ENCODE measurements at places on chromosomes 2 and 18.
A peak's percentile ranks its signal among the peaks of the same experiment; 100 is the strongest.

DNA sequence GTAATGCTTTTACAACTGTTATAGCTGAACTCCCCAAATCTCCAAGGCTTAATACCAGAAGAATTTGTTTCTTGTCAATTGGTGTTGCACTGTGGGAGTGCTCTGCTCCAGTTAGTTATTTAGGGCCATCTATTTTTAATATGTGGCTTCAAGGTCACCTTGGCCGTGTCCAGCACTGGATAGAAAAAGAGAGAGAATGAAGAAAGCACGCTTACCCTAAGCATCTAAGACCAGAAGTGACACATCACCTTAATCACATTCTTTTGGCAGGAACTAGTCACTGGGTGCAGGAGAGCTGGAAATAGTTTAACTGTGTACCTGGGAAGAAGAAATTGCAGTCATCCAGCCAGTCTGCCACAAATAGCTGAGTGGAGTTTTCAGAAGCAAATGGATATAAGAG, 78.8 kb downstream of the VWC2L start:
- no peak for DNase-seq

DNA sequence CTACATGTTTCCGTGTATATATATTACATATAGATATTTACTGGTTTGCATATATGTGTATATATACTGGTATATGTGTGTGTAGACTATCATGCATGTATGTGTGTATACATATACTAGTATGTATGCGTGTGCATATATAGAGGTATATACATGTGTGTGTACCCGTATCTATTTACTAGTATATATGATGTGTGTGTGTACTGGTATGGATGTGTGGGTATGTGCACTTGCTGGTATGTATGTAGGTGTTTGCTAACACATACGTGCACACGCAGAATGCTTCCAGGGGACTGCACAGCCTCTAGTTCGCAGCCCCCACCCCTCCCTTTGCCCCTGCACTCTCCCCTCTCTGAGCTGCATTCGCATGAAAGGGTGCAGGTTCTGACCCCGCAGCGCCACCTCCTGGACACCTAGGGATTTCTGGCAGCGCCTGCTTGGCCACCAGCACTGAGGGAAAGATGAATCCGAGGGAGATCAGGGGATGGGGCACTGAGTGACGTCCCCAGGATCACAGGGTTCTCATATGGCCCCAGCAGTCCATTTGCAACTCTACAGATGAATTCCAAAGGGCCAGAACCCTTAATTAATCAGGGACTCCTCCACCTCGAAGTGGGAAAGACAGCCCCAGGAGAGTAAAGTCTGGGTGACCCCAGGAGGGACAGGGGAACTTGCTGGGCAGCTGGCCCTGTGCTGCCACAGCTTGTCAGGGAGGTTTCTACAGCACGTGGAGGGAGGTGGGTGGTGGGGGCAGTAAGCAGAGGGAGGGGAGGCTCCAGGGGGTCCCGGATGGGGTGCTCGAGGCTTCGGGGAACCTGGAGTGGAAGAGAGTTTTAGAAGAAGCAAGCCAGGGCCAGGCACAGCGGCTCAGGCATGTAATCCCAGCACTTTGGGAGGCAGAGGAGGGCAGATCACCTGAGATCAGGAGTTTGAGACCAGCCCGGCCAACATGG, 66.8 kb upstream of the ASAP2 start:
- DNase-seq = no peak

GRCh38 chr2:55157474-55157884, 74.6 kb downstream of the CLHC1 start:
- DNase-seq = no peak

DNA sequence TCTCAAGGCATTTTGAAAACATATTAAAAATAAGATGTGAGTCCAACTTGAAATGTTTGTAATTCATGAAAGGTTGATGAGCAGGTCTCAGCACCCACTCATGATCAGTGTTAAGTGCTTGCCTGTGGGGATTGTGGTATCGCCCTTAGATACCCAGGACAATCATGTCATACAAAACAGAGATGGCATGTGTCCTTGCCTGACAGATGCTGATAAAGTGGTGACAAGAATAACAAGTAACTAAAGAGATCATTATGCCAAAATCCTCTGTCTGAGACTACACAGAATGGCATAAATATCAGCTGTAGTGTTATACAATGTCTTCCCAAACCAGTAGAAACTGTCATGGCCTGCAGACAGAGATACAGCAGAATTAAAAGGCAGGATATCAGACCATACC, 930.3 kb downstream of the SUCLG1 start:
- peak; percentile 17 for DNase-seq

DNA sequence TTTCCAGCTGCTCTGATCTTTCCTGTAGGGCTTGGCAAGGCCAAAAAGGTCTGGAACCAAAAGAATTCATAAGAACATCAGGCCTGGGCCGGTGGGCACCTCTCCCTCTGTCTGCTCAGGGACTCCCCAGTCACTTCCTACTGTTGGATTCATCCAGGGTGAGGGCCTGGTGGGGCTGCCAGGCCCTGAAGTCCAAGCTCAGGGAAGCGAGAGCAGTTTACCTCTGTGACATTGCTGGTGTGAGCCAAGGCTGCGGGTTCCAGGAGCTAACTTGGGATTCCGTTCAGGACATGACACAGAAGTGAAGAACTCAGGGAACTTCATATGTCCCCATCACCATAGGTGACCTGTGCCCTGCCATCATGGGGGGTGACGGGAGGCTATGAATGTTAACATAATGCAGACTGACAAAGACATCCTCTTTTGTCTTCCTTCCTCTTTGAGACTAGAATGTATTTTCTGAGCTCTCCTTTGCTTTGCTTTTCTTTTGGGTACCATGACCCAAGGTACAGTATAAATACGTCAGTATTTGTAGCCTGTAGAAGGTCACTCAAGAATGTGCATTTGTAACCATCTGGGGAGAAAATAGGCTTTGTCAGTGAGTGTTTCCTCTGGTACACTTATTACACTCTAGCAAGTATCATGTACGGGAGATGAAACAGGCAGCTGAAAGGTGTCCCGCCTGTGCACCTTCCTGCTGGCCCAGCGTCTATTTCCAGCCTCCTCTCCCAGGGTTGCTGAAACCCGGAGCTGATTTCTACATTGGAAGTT, 130.5 kb upstream of the SLC1A4 start:
- DNase-seq = no peak

GRCh38 chr18:60146220-60146960, 226.2 kb downstream of the MC4R start:
- DNase-seq = no peak

- DNase-seq = no peak
Observed at GRCh38 chr2:232076736-232077135, 115.2 kb downstream of the DIS3L2 start.

GRCh38 chr2:237931205-237931721, 35.6 kb upstream of the UBE2F start:
- DNase-seq = no peak

GRCh38 chr2:131032393-131032836, 60.8 kb downstream of the FAM168B start:
- DNase-seq = no peak

DNA sequence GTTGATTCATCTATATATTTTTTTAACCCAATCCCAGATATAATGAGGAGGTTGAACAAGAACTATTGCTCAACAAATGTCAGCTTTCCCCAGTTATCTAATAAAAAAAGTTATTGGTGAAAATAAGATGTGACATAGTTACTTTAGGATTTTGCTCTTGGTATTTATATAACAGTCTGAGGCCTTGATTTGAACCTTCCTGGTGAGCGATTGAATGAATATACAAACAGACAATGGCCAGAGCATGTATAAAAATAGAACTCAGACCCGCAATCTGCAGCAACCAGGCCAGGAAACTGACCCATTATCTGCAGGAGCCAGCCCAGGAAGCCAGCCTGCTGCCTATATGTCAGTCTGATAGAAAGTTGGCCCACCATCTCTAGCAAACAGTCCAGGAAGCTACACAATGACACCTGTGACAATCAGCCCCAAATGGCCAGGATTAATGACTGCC, 81.6 kb downstream of the HS6ST1 start:
- no peak for DNase-seq

DNA sequence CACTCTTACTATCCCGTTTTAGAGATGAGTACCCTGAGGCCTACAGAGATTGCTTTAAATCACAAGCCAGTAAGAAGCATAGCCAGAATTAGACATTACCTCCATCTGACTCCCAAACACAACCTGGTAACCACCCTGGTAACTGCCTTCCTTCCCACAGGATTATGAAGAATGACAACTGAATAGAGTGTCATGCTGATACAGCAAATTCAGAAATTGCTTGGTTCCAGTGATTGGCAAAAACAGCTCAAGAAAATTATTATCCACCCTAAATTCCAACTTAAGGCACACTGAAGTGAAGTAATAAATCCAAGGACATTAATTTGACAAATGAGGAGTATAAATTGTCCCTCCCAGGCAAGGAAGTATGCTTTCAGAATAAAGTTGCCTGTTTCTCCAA, 195.8 kb upstream of the RBMS1 start:
- no peak for DNase-seq

DNA sequence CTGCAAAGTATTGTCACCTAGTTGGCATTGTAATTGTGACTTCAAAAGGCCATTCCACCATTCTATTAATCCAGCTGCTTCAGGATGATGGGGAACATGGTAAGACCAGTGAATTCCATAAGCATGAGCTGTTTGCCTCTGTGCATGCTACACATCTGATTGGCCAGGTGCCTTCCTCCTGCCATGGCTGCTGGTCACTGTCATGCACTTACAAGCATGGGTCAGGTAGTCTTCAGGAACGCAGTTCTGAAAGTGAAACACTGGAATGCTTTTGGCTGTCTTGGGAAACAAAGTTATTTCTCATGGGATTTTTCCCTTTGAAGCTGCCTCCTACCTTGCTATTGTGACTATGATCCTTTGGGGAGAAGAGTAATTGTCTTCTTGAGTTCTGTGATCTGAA, 267.6 kb downstream of the GBX2 start:
- no peak for DNase-seq

DNA sequence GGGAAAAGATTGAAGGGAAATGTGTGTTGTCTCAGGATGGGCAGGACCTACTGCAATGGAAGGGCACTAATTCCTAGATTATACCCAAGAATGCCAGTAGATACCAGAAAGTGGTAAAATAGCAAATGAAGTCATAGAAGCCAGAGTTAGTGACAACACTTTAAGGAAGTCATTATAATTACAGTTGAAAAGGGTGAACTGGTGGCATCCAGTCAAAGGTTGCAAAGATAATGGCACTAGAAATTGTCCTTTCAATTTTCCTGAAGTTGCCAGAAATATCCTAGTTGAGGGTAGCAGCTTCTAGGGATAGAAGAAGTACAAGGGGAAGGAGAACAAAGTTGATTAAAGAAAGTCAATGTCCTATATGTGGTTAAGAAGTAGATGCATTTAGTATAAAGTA, 68.8 kb upstream of the GLS start:
- DNase-seq = no peak

DNA sequence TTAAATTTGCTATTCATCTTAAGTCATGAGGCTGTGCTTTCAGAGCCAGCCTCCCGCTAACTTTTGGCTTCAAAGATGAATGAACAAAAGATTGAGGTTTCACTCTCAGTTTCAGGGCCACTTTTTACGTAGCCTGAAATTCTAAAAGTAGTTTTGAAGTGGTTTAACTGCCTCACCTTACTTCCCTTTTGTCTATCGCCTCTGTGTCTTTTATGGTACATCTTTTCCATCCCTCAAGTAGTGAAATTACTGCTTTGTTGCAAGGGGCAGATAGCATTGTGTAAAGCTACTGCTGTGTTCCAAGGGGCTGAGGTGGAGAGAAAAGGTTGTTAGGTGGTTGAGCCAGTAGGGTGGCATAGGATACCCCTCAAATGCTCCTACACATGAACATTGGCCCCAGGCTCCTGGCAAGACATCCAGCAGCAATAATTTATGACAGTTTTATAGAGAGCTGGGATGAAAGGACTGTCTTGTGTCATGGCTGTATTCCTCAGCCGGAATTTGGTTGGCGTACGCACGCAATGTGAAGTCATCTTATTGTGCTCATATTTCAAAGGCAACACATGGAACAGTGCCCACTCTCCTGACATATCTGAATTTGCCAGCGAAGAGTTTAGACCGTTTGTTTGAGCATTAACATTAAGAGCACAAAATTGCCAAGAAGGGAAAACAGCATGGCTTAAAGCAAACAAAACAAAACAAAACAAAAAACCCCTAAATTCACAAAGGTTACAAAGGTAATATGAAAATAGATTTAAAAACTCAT, 32.2 kb downstream of the QPCT start:
- DNase-seq = no peak

DNA sequence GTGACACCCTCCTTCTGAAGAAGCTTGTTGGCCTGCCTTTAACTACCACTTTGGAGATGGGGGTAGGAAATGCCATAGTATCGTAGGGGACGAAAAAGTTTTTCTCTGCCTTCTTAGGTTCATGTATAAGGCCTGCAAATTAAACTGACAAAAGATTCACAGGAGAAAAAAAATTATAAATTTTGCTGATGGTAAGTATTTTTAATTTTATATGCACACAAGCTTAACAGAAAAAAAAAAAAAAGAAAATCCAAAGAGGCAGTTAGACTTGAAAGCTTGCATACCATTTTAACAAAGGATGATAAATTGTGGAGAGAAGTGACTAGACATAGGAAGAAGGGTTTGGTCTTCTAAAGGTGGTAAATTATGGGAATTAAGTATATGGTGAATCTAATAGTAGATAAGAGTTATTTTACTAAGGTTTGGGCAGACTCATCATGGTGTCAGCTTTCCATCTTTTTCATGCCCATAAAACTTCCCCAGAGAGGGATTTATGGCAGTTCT, 62.5 kb upstream of the B3GNT2 start:
- no peak for DNase-seq

DNA sequence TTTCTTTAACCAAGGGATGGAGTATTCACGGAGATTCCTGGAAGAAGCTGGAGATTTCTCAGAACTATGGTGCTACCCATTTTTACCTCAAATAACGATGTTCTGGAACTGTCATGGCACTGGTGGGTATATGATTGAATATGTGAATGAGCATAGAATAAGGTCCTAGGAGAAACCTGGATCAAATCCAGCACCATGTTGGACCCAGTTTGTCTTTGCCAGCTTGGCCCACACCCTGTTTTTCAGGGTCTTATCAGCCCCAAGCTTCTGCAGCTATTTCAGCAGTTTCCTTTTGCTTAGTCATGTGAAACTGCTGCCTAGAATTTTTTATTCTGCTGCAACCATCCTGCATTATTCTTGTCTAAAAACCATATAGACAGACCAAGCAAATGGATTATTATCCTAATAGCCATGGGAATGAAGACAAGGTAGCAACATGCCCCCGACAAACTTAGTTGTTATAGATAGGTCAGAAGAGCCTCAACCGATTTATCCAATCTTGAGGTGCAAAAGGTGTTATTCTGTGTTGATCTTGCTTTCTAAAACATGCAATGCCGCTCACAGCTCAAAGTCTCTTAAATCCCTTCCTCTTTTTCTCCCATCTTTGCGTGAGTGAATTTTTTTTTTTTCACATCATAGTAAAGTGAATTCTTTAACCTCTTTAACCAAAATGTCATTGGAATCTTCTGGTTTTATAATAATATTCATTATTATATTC, 133.6 kb downstream of the PRPF40A start:
- DNase-seq = no peak

DNA sequence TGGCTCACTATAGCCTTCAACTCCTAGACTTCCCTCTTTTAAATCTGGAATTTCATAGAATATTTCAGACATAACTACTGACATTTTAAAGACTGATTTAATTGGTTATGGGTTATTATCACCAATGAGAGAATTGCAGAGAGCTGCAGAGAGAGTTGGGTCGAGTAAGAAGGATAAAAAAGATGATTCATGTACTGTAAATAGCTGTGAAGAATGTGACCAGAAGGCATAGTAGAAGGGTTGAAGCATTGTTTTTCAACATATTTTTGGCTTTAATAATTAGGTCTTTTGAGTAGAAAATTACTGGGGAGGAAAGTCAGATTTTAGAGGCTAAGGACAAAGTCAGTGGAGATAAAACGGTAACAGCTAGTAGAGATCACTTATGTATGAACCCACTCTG, 503.2 kb upstream of the SLC8A1 start:
- DNase-seq = no peak

GRCh38 chr2:152284398-152284797, 50.6 kb upstream of the FMNL2 start:
- no peak for DNase-seq
